ENCODE measurements at places on chromosomes 13 and 19.
A peak's percentile ranks its signal among the peaks of the same experiment; 100 is the strongest.

DNA sequence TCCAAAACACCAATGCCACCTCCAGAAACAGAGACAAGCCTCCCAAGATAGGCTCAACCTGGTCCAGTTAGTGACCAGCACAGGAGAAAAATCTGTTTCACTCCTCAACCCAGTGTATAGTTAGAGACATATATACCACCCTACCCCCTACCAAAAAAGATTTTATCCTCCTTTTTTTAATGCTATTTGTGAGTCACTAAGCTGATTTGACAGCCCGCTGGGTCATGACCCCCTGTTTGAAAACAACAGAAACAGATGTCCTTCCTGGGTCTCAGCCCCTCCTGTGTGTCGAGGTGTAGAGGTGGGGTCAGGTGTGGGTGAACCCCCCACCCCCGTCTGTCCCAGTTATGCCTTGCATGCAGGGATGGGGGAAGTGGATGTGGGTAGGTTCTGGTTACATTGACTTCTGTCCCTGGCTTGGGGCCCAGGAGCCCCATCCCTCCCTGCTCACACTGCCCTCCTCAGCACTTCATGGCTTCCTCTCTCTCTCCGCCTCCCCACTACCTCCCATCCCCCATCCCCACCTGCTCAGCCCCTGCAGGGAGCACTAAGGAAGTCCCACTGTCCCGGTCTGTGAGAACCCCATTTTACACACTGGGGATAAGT is 14.0 kb upstream of the TOMM40 start:
- DNase-seq, result no peak

- no peak for DNase-seq
Measured at GRCh38 chr13:109628251-109628699, 158.1 kb downstream of the IRS2 start.

DNA sequence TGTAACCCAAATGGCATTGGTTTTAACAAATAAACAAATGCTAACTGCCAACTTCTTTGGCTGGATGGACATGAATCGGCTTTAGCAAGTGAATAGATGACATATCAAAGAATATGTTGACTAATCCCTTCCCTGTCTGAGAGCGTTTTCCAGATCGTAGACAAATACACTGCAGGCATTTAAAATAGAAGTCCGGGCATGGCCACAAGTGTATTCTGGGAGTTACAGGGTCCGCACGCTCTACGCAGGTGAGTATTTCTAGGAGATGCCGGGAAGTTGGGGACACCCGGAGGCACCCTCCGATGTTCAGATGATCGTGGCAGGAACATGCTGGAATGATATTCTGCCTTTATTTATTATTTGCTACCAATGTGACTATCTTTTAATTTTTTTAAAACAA is 53.2 kb upstream of the ZNF536 start:
- DNase-seq, result no peak

- peak; percentile 35 for DNase-seq
Measured at GRCh38 chr19:8194528-8195267, 14.5 kb upstream of the CERS4 start.

DNA sequence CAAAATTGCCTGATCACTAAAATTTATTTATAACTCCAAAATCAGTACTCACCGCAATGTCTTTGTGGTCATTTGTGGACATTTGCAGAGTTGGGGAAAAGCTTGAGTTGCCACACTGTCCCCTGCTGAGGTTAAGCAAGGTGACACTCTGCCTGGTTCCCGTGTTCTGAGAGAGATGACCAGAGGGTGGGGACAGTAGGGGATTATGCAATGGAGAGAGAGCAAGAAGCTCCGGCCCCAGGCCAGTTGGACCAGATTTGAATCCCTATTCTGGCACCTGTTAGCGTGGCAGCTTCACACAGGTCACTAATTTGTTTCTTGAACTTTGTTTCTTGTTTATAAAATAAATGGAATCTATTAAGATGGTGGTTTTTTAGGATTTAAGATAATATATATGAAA is 17.8 kb downstream of the ERCC5 start:
- no peak for DNase-seq

GRCh38 chr13:113202912-113203311 is 5.6 kb downstream of the PCID2 start:
- DNase-seq, result no peak

GRCh38 chr13:47291107-47291656 is 394.3 kb upstream of the HTR2A start:
- no peak for DNase-seq

GRCh38 chr19:45103156-45103507 is 10.2 kb downstream of the PPP1R37 start:
- DNase-seq, result no peak

GRCh38 chr13:59771272-59771671 is 392.5 kb downstream of the DIAPH3 start:
- no peak for DNase-seq

DNA sequence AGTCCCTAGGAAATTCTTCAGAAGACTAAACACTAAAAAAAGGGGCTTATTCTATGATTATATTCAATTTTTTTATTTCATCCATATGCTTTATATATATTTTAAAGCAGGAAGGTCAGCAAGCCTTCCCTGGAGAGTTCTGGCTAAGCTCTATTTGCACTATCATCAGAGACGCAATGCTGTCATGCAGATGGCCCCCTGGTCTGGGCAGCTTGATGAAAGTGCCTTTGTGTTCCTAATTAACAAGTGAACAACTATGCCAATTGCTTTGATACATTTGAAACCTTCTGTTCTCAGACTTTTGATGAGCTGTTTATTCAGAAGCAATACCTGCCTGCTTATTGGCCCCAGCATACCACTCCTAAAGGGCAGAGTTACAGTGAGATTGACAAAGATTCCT is 1344.6 kb downstream of the OLFM4 start:
- DNase-seq, result no peak

GRCh38 chr19:35851213-35852028 is 883 bp downstream of the NPHS1 start:
- DNase-seq, result no peak

DNA sequence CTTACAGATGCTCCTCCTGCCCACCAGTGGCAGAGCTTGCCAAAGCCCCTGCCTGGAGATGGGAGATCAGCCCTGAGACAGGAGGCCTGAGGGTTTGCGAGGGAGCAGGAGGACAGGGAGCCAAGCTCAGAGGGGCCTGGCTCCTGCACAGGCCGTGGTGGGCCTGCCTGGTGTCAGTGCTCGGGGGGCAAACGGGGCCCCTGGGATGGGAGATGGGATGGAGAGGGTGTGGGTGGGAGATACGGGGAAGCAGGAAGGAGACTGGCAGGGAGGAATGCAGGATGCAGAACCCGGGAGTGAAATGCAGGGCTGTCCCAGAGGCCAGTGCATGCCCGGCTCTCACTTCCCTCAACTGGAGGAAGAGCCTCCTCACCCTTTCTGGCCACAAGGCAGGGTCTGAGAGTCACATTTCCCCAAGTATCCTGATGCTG is 19.9 kb downstream of the ELAVL1 start:
- DNase-seq, result no peak

- DNase-seq, result no peak
Measured at GRCh38 chr19:35436477-35437405, 11.3 kb upstream of the FFAR2 start.

DNA sequence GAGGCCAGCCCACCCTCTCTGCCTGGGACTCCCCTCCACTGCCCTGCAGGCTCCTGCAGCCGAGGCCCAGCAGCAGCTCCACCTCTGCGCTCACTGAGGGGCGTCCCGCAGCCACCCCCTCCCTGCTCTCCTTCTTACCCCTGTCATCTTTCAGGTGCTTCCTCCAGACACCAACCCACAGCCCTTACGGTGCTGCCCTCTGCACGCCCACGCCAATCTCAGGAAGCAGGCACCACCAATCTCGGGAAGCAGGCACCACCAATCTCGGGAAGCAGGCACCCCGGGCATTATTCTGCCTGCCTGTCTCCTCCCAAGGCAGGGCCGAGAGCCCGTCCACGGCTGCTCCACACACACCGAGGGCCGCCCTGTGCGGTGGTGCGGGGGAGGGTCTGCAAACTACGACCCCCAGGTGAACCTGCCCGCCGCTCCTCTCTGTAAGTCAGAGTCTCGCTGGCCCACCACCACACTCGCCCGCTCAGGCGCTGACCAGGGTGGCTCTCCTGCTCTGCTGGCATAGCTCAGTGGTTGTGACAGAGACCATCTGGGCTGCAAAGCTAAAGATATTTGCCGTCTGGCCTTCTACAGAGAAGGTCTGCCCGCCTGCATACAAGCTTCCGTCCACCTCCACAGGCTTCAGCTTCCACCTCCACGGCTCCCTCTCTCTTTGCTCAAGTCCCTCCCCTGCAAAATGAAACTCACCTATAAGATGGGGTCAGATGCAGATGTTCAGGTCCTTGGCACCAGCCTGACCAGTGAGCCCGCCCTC is 2.9 kb downstream of the LSM7 start:
- no peak for DNase-seq

Measured in stimulated activated CD4-positive, alpha-beta T cell treated with anti-CD3 and anti-CD28 coated beads, Interleukin-2, amount 100 ng/mL, for 24 hours (primary cell).